ENCODE measurements at places on chromosomes 11 and 22.

DNA sequence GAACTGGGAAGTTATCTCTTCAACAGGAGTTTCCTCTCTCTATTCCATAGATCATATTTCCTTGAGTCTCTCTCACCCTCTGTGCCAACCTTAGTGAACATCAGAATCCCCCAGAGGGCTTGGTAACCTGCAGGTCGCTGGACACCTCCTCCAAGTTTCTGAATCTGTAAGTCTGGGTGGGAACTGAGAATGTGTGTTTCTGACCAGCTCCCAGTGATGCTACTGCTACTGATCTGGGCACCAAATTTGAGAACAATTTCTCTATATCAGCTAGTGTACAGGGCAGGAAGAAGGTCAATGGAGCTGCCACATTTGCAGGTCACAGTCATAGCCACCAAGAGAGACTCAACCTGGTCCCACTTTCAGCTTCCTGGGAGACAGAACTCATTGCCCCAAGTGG, 62.9 kb downstream of the RCN1 start:
- DNase-seq, result no peak

DNA sequence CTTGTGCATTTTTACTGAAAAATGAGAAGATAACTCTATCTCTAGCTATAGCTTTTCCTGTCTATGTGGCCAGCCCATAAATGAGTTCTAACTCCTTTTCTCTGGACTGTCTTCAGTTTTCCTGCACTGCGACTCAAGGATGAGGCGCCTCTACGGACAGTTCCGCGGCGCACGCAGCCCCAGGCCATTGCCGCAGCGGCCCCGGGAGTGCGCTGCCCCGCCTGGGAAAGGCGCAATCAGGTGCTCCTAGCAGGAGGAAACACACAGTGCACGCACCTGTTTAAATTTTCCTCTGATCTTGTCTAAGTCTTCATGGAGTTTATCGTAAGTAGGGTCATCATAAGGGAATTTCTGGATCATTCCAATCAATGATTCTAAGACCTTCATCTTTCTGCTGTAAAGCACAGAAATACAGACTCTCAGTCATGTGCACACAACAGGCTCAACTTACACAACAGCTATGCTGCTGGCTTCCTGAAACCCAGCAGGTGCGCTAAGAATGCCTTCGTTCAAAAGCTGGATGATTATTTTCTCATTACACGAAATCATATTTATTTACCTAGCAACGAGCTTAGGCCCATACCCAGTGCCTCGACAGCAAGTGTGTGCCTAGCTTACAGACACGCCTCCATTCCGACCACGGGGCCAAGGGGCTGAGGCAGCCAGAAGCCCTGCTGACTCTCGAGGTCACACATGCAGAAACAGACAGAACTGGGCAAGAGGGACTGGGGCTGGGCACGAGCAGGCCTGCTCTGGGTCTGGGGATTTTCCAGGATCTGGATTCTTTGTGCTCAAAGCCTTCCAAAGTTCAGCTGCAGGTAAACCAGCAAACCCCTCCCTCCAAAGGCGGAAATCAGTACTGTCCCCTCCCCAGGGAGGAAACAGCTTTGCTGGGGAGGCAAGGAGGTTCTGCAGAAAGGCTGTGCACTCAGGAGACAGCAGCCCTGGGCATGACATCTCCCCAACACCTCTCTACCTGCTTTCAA, 7.2 kb downstream of the LTO1 start:
- DNase-seq, result no peak

DNA sequence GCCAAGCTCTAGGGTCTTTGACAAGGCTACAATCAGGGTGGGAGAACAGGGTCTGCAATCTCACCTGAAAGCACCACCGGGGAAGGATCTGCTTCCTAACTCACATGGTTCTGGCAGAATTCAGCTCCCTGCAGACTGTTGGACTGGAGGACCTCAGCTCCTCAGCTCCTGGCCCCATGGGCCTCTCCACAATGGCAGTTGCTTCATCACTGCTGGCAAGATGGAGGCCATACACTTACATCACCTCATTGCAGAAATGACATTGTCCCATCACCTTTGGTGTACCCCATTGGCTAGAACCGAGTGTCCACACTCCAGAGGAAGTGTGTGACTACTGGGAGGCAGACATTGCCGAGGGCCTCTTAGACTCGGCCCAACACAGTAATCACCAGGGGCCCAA, 20.9 kb upstream of the MPPED1 start:
- no peak for DNase-seq

GRCh38 chr11:118230088-118230487, 5.3 kb upstream of the JAML start:
- DNase-seq, result no peak

GRCh38 chr11:64652586-64653387, 61.8 kb downstream of the SLC22A12 start:
- peak; percentile 89 for DNase-seq

DNA sequence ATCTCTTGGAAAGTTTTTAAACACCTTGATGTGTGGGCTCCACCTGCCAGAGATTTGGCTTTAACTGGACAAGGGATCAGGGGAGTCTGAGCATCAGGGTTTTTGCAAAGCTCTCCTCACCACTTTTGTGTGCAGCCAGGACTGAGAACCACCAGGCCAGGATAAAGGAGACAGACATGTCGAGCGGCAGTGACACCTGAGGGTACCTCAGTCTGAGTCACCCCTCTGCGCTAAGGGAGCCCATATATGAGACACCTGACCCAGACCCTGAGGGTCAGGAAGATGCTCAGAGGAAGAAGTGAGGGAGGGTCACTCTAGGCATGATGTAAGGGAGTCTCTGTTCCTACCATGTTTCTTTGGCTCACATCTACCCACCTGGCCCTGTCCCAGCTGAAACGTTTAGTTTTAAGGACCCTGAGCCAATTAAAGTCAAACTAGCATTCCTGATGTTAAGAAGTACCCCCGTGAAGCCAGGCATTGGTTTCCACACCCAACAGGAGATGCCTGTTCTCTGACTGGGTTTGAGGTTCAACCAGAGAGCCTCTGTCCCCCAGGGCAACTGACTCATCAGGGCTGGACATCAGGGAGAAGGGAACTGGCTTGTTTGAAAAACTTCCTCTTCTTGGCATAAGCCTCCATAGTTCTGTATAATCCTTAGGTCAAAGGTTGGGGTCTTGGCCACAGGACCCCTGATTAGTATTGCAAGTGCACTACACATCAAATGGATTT, 72.4 kb upstream of the BIRC3 start:
- no peak for DNase-seq

All from right hindlimb (tissue), 1 donor.